A673 (cell line): ENCODE measurements at places on chromosomes 1 and 21.
A peak's percentile ranks its signal among the peaks of the same experiment; 100 is the strongest.

GRCh38 chr1:3350506-3351261 is 103.8 kb upstream of the ARHGEF16 start:
- H3K27me3 ChIP-seq = no peaks in the 10 kb centered on the region
- DNase-seq = no peak
- no peaks in the 10 kb centered on the region for H3K36me3 ChIP-seq
- peaks cover 15% of the 10 kb centered on the region for H3K4me1 ChIP-seq
- H3K27ac ChIP-seq = no peak overlapping the region
- H3K4me3 ChIP-seq = no peak overlapping the region

- H3K27me3 ChIP-seq = no peaks in the 10 kb centered on the region
- no peak for DNase-seq
- H3K4me1 ChIP-seq = no peaks in the 10 kb centered on the region
- H3K4me3 ChIP-seq = no peak overlapping the region
These were observed 32.8 kb downstream of the PCNT start for GRCh38 chr21:46356494-46357334.

- H3K27ac ChIP-seq = no peak overlapping the region
- H3K4me1 ChIP-seq = no peaks in the 10 kb centered on the region
- no peak overlapping the region for H3K4me3 ChIP-seq
- peaks cover 24% of the 10 kb centered on the region for H3K27me3 ChIP-seq
- no peaks in the 10 kb centered on the region for H3K36me3 ChIP-seq
- DNase-seq = no peak
These were observed 182.6 kb upstream of the LYPLAL1 start for GRCh38 chr1:218991089-218991488.

- H3K36me3 ChIP-seq = no peaks in the 10 kb centered on the region
- no peak for DNase-seq
- no peak overlapping the region for H3K4me3 ChIP-seq
- H3K27me3 ChIP-seq = no peaks in the 10 kb centered on the region
These were observed 239.0 kb downstream of the RGS7 start for GRCh38 chr1:241118049-241118448.

DNA sequence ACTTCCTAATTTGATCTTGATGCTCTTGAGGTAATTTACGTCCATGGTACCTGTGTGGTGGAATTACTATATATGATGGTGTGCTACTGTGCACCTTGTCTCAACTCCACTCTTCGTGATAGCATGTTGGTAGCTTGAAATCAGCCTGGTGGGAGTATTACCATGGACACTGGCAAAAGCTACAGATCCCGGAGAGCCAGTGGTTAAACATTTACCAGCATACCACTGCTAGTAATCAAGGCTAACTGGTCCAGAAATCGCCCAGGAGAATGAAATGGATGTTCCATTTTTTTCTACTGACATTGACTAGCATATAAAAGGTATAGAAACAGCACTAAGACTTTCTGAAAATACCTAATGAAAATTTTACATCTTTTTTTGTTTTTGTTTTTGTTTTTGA is 30.6 kb downstream of the ELK4 start:
- DNase-seq = no peak
- no peaks in the 10 kb centered on the region for H3K36me3 ChIP-seq
- no peak overlapping the region for H3K4me3 ChIP-seq
- H3K27me3 ChIP-seq = no peaks in the 10 kb centered on the region
- H3K4me1 ChIP-seq = no peaks in the 10 kb centered on the region

GRCh38 chr1:16046842-16047241 is 3.3 kb downstream of the CLCNKB start:
- H3K36me3 ChIP-seq = no peaks in the 10 kb centered on the region
- H3K27ac ChIP-seq = no peak overlapping the region
- no peak overlapping the region for H3K4me3 ChIP-seq
- DNase-seq = no peak

DNA sequence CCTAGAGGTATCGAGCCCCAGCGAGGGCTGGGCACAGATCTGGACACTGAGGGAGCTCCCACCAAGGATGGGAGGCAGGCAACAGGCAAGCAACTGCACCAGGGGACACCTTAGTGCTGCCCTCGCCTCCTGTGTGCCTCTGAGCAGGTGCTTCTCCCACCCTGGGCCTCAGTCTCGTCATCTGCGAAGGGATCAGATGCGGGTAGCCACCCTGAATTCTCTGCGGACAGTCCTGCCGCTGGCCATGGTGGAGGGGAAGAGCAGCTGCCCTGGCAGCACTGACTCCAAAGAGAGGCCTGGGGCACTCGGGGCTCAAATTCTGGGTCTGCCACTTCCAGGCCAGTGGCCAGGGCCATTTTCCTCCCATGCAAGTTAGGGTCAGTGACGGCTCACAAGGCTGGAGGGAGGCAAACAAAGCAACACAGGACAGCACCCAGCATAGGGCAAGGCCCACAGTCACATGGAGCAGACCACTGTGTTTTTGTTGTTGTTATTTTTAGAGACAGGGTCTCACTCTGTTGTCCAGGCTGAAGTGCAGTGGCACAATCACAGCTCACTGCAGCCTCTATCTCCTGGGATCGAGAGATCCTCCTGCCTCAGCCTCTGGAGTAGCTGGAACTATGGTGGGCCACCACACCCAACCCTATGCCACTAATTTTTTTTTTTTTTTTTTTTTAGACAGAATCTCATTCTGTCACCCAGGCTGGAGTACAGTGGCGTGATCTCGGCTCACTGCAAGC is 7.1 kb upstream of the SDC3 start:
- DNase-seq = no peak
- no peaks in the 10 kb centered on the region for H3K36me3 ChIP-seq
- H3K4me3 ChIP-seq = no peak overlapping the region
- H3K27me3 ChIP-seq = no peaks in the 10 kb centered on the region
- H3K4me1 ChIP-seq = no peaks in the 10 kb centered on the region
- H3K27ac ChIP-seq = no peak overlapping the region

- no peaks in the 10 kb centered on the region for H3K27me3 ChIP-seq
- peak; percentile 87 for DNase-seq
- H3K4me1 ChIP-seq = peaks cover 10% of the 10 kb centered on the region
- no peak overlapping the region for H3K27ac ChIP-seq
- peak overlapping the region; percentile 43 for H3K4me3 ChIP-seq
These were observed 35.0 kb downstream of the CTNNBIP1 start for GRCh38 chr1:9874959-9875635.

GRCh38 chr1:1797731-1798341 is 19.6 kb upstream of the NADK start:
- H3K4me1 ChIP-seq = no peaks in the 10 kb centered on the region
- no peak overlapping the region for H3K4me3 ChIP-seq
- H3K27me3 ChIP-seq = no peaks in the 10 kb centered on the region
- peaks cover 78% of the 10 kb centered on the region for H3K36me3 ChIP-seq

GRCh38 chr1:2971609-2972008 is 49.7 kb upstream of the ACTRT2 start:
- no peaks in the 10 kb centered on the region for H3K36me3 ChIP-seq
- no peak for DNase-seq
- H3K4me1 ChIP-seq = no peaks in the 10 kb centered on the region
- H3K27me3 ChIP-seq = no peaks in the 10 kb centered on the region
- no peak overlapping the region for H3K27ac ChIP-seq
- no peak overlapping the region for H3K4me3 ChIP-seq

DNA sequence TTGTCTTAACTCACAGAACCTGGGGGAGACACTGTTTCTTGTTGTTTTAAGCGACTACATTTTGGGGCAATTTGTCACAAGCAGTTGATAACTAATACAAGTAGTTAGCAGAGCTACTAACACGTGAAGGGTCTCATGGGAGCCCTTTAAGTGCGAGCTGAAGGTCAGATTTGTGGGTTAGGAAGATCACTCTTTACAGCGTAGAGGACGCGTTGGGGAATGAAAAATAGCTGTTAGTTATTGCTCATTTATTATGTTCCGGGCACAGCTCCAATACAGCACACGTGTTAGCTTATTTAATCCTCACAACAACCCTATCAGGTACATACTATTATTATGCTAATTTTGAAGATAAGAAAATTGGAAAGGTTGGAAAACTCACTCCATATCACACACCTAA is 95.9 kb downstream of the ACTL8 start:
- H3K27ac ChIP-seq = no peak overlapping the region
- no peak overlapping the region for H3K4me3 ChIP-seq
- no peak for DNase-seq
- H3K27me3 ChIP-seq = no peaks in the 10 kb centered on the region

GRCh38 chr1:230425252-230426091 is 660 bp downstream of the PGBD5 start:
- H3K4me1 ChIP-seq = peaks cover 5% of the 10 kb centered on the region
- peak overlapping the region; percentile 30 for H3K4me3 ChIP-seq
- peaks cover 87% of the 10 kb centered on the region for H3K27me3 ChIP-seq
- no peak overlapping the region for H3K27ac ChIP-seq

- DNase-seq = no peak
- H3K27me3 ChIP-seq = no peaks in the 10 kb centered on the region
- no peak overlapping the region for H3K4me3 ChIP-seq
- H3K27ac ChIP-seq = no peak overlapping the region
- no peaks in the 10 kb centered on the region for H3K36me3 ChIP-seq
These were observed 124.7 kb downstream of the EIF4G3 start for GRCh38 chr1:21052034-21052433.

GRCh38 chr1:60694980-60695379 is 387.4 kb upstream of the NFIA start:
- no peak overlapping the region for H3K4me3 ChIP-seq
- no peak overlapping the region for H3K27ac ChIP-seq
- H3K27me3 ChIP-seq = peaks cover 29% of the 10 kb centered on the region
- no peaks in the 10 kb centered on the region for H3K36me3 ChIP-seq
- no peak for DNase-seq

- no peaks in the 10 kb centered on the region for H3K36me3 ChIP-seq
- no peak overlapping the region for H3K27ac ChIP-seq
- DNase-seq = no peak
- H3K4me1 ChIP-seq = no peaks in the 10 kb centered on the region
These were observed 7.7 kb downstream of the IGSF8 start for GRCh38 chr1:160090760-160091159.

DNA sequence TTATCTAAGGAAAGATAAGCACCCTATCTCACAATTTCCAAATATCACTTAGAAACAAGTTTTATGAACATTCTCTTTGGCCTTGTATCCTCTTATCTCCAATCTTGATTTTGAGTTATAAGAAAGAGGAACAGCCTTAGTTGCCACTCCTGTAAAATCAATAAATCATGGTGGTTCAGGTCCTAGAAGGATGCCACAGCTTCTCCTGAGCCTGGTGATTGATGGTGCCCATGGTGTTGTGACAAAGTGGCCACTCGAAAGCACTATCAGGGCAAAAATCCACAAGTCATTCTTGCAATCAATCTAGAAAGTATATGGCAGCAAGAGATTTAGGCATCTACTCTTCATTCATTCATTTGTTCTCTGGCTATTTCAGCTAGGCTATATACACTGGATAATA is 27.8 kb downstream of the GBP6 start:
- no peaks in the 10 kb centered on the region for H3K4me1 ChIP-seq
- no peak for DNase-seq
- H3K27me3 ChIP-seq = no peaks in the 10 kb centered on the region
- H3K4me3 ChIP-seq = no peak overlapping the region
- no peak overlapping the region for H3K27ac ChIP-seq
- H3K36me3 ChIP-seq = no peaks in the 10 kb centered on the region

DNA sequence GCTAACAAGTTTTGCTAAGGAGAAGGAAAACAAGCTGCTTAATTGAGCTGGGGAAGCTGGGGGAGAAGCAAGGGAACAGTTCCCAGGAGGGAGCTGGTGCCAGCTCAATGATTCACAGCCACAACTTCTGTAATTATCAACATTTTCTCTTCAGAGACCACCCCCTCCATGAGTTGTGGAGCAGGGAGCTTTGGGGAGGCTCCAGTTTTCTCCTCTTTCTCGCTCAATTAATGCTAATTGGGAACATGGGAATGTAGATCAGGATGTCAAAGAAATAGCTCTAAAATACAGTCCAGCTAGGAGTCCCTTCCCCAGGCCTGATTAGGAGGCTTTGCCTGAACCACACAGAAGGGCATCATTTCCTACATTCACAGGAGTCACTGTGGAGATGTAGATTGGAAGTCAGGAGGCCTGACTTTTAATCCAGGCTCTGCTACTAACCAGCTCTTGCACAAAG is 12.1 kb upstream of the MNDA start:
- H3K27ac ChIP-seq = no peak overlapping the region
- no peaks in the 10 kb centered on the region for H3K4me1 ChIP-seq
- no peak for DNase-seq

GRCh38 chr1:227568593-227568992 is 5.2 kb downstream of the ZNF678 start:
- H3K36me3 ChIP-seq = no peaks in the 10 kb centered on the region
- no peaks in the 10 kb centered on the region for H3K27me3 ChIP-seq
- no peak overlapping the region for H3K4me3 ChIP-seq
- no peaks in the 10 kb centered on the region for H3K4me1 ChIP-seq
- DNase-seq = no peak

DNA sequence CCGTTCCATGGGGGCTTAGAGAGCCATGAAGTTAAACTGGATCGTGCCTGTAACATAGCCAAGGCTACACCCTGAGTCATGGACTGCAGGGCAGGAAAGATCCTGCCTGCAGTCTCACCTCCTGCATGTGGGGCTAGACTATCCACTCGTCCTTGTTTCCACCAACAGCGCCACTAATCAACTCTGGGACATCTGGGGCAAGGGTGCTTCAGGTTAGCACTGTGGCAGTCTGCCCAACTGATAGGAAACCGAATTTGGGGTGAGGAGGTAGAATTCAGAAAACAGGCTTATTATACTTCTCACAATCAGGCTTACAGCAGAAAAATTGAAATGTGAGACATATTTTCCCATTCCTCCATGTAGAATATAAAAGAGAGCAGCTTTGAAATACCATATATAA is 85.2 kb upstream of the ADAM30 start:
- no peak overlapping the region for H3K27ac ChIP-seq
- no peak for DNase-seq
- peaks cover 6% of the 10 kb centered on the region for H3K4me1 ChIP-seq
- no peaks in the 10 kb centered on the region for H3K27me3 ChIP-seq
- H3K4me3 ChIP-seq = no peak overlapping the region

- no peak for DNase-seq
- H3K27ac ChIP-seq = no peak overlapping the region
- no peaks in the 10 kb centered on the region for H3K36me3 ChIP-seq
- H3K4me3 ChIP-seq = no peak overlapping the region
These were observed 13.9 kb upstream of the ASAP3 start for GRCh38 chr1:23497777-23498439.

- no peak for DNase-seq
- H3K4me3 ChIP-seq = no peak overlapping the region
- peaks cover 22% of the 10 kb centered on the region for H3K4me1 ChIP-seq
- no peak overlapping the region for H3K27ac ChIP-seq
- H3K27me3 ChIP-seq = no peaks in the 10 kb centered on the region
- no peaks in the 10 kb centered on the region for H3K36me3 ChIP-seq
These were observed 550.3 kb downstream of the NUF2 start for GRCh38 chr1:163872067-163872466.
